GM12891 (cell line): ENCODE measurements at places on chromosomes 2 and 18.
A peak's percentile ranks its signal among the peaks of the same experiment; 100 is the strongest.

- DNase-seq: peak; percentile 47
Measured at GRCh38 chr2:61853086-61853846, 594 bp downstream of the FAM161A start.

DNA sequence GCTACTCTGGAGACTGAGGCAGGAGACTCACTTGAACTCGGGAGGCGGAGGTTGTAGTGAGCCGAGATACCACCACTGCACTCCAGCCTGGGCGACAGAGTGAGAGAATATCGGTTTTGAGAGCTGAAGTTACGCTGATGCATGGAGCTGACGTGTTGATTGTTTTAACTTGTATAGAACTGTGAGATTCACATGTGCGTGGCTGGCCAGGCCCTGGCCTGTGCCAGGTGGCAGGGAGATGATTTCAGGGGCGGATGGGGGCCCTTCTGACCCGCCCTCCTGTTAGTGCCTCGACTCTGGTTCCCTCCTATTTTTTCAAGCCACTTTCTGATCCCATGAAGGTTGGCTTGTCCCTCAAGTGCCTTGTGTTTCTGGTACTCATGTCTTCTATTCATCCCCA lies 25.7 kb downstream of the GATA6 start:
- DNase-seq: no peak

GRCh38 chr18:70640336-70640887 lies 351.6 kb downstream of the SOCS6 start:
- DNase-seq: no peak

GRCh38 chr2:183214680-183215079 lies 90.4 kb downstream of the NUP35 start:
- no peak for DNase-seq

DNA sequence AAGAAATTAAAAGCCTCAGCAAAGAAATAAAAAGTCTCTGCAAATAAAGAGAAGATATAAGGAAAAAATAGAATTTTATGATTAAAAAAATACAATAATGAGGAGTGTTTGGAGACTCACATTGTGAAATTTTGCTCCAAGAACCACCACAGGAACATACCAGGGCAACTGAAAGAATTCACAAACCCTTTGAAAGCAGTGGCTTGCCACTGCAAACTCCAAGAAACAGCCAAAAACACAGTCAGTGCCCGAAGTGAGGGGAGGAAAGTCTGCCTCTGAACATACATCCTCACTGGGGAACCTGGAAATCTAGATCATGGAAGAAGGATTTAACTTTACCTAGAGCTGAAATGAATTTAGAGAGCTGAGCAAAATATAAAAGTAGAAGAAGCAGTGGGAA lies 33.1 kb downstream of the EVA1A start:
- no peak for DNase-seq

- no peak for DNase-seq
Measured at GRCh38 chr2:12317814-12318426, 398.8 kb upstream of the TRIB2 start.

GRCh38 chr2:65436824-65437221 lies 4.4 kb upstream of the SPRED2 start:
- peak; percentile 61 for DNase-seq

DNA sequence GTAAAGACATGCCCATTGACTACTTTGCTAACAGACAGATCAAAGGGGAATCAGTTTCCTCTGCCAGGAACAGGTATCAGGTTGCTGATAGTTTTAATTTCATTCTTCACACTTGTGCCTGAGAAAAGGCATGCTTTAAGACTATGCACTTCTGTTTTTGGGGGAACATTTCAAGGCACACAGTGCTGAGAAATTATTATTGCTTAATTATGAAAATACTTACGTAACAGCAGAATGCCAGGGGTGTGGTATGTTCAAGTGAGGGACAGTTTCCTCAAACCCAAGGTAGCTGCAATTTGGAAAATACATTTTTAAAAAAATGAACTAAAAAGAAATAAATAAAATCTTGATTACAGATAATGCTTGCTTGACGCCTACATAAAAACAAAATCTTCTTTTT lies 1746.1 kb upstream of the PIK3C3 start:
- no peak for DNase-seq

- DNase-seq: no peak
Measured at GRCh38 chr2:240703417-240704341, 12.0 kb downstream of the AQP12A start.

DNA sequence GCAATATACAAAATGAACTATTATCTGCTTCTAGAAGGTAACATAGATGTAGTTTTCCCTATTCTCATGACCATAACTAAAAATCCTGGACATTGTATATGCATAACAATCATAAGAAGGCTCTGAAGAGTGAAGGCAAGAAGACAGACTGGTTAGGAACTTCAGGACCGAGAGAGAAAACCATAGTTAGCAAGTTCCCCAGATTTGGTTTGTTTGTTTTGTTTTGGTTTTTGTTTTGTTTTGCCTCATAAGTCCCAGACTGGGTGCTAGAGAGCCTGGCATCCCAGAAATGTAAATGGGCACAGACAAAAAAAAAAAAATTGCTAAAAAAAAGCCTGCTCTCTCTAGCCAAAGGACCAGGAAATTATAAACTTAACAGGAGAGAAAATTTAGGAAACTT lies 192.2 kb upstream of the FBXO11 start:
- DNase-seq: no peak

DNA sequence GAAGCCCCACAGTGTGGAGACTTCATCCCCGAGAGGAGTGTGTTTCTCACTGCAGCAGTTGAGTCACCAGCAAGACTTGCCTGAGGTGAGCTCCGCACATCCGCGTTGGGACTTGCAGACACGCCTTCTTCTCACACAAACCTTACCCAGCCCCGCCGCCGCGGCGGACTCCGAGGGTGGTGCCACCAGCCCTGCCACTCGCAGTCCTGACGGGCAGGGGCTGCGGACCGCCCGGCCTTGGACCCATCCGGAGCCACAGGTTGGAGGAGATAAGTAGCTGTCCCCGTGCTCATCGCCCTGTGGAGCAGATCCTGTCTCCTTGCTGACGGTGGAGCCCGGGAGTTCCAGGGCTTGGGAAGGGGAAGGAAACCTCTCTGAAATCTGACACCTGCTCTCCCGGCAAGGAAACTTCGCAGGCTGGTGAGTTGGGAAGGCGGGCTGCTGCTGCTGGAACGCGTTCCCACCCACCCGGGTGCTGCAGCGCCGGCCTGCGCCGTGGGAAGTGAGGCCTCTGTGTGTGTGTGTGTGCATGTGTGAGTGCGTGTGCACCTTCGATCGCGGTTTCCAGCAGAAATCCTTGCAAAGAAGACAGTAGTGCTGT lies at the start of gene RAB27B:
Gene RAB27B (plus strand): TSS at position 197 of the 601 bp plus-strand sequence. CDS start 49,109 bp downstream, outside the sequence.
- DNase-seq: no peak
